ENCODE measurements at places on chromosomes 2 and 18.

GRCh38 chr18:63376538-63376937, 9.5 kb upstream of the KDSR start:
- no peak for DNase-seq

DNA sequence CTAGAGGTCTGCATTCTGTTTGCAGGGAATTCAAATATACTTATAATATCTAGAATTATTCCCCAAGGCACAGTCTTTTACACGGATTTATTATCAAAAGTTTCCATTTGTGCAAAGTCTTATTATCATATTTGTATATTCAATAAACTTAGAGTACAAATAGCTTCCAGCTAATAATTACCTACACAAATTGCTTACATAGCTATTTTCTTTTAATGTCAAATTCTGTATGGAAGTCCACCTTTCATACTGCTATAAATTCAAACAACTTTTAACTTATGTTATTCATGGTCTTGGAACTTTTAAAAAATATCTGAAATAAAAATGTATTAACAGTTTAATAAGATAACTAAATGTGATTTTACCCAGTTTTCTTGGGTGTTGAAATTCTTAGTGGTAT, 13.1 kb downstream of the CHST9 start:
- no peak for DNase-seq

- no peak for DNase-seq
These were observed 30.1 kb upstream of the COPS8 start for GRCh38 chr2:237055386-237056100.

DNA sequence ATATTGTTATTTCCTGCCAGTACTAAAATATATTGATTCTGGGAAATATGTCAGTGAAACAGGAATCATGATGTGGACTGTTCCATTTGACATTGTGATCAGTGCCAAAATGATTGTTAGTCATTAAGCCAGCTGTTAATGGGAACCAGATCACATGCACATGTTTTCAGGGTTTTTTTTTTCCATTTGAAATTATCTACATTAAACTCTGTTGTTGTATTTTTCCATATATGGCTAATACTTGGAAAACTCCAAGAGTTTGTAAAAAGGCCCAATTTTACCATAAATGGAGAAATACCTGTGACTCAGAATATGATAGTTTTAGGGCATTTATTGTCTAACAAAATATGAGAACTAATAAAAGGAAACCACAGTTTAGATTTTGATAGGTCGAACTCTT, 13.4 kb downstream of the ITGAV start:
- no peak for DNase-seq

GRCh38 chr2:18123211-18123570, 244.7 kb downstream of the KCNS3 start:
- peak; percentile 56 for DNase-seq

DNA sequence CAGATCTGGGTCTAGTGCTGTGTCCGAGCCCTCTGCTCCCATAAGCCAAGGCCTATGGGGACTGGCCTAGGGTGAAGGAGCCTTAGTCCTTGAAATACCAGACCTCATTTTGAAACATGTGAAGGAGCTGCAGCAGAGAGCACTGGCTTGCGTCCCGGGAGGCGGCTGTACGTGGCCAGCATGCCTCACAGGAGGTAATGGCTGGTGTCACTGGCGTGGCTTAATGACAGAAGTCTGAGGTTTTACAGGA, 72.7 kb upstream of the OTOS start:
- no peak for DNase-seq

DNA sequence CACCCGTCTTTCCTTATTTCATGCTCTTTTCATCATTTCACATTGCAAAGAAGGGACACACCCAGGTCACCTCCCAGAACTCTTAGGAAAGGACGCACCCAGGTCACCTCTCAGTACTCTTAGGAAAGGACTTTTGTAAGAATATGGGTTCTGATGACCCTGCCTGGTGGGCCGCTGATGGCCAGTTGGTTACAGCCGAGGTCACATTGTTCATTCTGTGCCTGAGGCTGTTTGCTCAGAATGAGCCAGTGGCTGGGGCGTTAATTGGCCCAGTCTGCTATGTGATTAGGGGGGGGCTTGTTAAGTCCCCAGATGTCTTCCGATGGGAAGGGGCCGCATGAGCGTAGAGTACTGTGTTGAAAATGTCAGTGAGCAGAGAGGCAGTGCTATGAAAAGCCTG, 9.4 kb downstream of the MLPH start:
- no peak for DNase-seq

DNA sequence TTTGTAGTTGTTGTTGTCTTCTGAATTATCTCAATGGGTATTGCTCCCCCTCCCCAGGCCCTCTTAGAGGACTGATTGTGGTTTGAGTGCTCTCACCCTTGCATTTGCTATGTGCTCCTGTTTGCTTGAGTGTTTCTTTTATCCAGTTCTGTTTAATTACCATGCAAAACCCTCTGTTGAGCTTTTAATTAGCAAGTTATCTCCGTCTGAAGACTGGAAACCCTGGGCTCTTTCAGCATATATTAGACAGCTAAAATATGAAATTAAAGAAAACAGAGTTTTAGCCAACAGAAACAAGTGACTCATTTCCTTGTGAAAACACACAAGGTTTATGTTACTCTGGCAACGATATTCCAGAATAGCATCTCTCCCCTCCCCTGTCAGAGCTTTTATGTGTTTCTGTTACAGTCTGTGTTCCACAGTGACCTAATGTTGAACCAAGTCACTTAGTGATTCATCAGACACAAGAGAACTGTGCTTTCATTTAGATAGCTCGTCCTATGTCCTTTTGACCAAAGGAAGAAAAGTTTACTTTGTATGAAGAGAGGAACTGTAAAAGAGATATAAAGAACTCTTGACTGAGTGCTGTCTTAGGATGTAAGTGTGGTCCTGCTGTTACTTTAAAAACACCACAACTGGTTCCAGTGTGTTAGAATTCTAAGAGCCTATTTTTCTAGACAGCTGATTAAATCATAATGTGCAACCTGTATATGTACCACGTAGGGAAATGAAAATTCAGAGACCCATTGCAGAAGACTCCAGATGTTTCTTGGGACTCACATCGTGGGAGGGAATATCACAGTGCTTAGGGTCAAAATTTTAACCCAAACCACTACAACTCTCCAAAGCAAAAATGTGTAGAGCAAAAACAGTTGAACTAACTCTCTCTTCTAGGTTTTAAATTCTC, 172.8 kb upstream of the RBMS1 start:
- DNase-seq: no peak

GRCh38 chr18:44911773-44912172, 231.1 kb downstream of the SETBP1 start:
- no peak for DNase-seq

DNA sequence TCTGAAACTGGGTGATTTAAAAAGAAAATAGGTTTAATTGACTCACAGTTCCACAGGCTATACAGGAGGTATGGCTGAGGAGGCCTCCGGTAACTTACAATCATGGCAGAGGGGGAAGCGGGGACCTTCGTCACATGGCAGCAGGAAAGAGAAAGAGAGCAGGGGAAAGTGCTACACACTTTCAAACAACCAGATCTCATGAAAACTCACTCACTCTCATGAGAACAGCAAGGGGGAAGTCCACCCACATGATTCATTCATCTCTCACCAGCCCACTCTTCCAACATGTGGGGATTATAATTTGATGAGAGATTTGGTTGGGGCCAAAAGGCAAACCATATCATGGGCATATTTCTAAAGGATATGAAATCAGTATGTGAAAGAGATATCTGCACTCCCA, 12.0 kb upstream of the ARHGAP15 start:
- no peak for DNase-seq

GRCh38 chr18:74930616-74931015, 278.3 kb downstream of the PTGR3 start:
- DNase-seq: no peak

- no peak for DNase-seq
These were observed 21.3 kb downstream of the CYRIA start for GRCh38 chr2:16644221-16644925.

GRCh38 chr18:12991821-12992179, 638 bp downstream of the CEP192 start:
- no peak for DNase-seq

GRCh38 chr2:120431386-120432292, 85.7 kb downstream of the INHBB start:
- no peak for DNase-seq

GRCh38 chr18:31146809-31147208, 15.8 kb downstream of the DSC1 start:
- DNase-seq: no peak

DNA sequence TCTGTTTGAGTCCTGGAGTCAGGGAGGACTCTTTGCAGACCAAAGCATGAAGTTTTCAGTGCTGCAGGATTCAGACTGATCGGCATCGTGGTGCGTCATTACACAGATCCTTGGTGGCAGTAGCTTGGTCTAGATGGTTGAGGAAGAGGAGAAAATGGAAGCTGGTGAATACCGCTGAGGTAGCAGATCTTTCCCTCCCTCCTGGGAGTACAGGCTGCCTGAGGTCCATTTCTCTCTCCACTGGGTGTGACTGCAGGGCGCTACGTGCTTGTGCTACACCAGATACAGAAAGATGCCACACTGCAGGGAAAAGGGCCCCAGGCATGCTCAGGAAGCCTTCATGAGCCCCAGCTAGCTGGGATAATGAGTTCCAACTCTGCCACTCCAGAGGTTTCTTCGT, 3.3 kb upstream of the CNDP1 start:
- no peak for DNase-seq

DNA sequence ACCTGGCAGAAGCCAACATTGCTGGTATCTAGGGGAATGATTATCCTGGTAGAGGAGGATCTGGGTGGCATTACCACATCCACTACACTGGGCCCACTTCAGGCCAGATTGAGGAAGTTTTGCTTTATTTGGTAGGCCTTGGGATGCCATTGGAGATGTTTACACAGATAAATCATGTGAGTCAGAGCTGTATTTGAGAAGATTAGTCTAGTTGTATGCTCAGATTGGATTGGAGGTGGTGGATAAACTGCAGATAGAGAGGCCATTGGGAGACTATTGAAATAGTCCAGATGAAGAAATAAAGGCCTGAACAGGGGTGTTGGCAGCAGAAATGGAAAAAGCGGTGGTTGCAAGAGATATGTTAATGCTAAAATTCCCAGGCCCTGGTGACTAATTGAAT, 81.5 kb downstream of the EFEMP1 start:
- DNase-seq: peak; percentile 30

GRCh38 chr18:9695605-9696004, 12.5 kb upstream of the RAB31 start:
- no peak for DNase-seq

DNA sequence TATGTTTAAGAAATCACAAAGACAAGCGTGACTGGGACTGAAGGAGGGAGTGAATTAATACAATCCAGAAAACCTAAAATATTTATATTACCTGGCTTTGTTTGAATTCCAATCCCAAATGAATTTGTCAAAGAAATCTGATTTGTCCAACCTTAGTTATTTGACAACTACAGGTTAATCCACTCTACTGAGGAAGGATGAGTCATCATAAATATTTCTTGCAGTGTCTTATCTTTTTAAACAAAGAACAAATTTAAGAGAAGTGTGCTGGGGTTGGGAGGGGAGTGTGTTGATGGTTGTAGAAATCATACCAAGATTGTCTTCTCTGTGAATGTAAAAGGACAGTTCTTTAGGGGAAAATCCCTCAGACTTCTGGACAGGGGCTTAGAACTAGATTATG, 1106.3 kb upstream of the SLC39A10 start:
- DNase-seq: no peak

DNA sequence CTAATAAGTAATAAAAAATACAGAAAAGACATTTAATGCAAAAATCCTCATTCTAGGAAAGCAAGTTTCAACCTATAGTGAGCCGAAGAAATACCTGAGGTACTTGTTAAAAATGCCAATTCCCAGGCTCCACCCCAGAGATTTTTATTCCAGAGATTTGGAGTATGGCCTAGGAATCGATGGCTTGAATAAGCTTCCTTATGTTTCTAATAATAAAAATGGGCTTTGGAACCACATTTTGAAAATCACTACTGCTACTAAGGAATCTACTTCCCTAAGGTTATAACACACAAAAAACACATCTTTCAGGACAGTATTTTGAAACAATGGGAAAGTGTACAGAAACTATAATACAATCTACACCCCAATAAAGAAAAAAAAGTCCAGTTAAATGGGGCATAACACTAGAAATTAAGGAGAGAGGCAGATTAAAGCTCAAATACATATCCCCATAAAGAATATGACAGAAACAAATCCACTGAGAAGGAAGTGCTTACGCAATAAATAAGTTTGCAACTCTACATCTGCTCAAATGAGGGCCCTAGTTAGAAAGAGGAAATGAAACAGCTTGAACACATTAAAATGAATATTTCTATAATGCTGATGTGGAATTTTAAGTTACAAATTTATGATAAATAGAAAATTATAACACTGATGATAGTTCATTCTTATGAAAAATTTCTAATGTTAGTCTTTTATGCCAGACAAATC, 103.7 kb downstream of the EPB41L3 start:
- no peak for DNase-seq

GRCh38 chr2:212957624-212958023, 193.8 kb downstream of the IKZF2 start:
- no peak for DNase-seq

GRCh38 chr2:167752734-167753133, 494.7 kb downstream of the STK39 start:
- DNase-seq: no peak

DNA sequence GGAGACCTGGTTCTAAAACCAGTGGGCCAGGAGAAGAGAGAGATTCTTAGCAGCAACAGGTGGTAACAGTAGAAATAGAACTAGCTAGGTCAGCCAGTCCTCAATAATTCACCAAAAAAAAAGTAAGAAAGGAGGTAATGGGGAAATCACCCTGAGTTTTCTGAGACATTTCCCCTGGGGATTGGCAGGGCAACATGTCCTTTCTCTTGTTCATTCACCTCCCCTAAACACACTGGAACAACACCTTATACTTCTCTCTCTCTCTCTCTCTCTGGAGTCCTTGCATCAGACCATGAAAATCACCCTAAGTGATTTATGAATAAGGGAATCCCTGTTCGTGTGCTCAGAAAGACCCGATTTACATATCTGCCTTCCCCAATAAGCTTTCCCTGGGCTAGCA, 64.8 kb downstream of the COX7A2L start:
- DNase-seq: no peak

DNA sequence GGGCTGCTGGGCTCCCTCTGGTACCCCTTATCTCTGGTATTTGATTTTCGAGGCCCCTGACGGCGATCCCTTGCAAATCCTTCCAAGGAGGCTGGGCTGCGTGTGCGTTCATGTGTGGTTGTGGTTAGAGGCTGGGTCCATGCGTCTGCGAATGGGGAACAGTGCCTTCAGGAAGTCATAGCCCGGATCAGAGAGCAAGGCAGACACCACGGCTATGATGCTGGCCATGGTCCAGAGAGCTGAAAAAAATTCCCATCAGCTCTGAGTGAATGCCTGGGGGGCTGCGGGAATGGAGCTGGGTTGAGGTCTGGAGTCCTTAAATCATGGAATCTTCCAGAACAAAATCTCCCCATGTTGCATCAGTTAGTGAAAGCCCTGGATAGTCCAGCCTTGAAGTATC, 145.5 kb downstream of the ACKR3 start:
- no peak for DNase-seq

GRCh38 chr2:45470531-45470930, 140.5 kb downstream of the SRBD1 start:
- DNase-seq: no peak

DNA sequence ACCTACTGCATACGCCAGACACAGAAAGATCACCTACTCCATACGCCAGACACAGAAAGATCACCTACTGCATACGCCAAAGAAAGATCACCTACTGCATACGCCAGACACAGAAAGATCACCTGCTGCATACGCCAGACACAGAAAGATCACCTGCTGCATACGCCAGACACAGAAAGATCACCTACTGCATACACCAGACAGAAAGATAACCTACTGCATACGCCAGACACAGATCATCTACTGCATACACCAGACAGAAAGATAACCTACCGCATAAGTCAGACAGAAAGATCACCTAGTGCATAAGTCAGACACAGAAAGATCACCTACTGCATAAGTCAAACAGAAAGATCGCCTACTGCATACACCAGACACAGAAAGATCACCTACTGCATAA, 25.8 kb downstream of the COA5 start:
- no peak for DNase-seq

Data from T47D (cell line).